ENCODE measurements at places on chromosomes 2 and 18.

GRCh38 chr2:54964271-54964670 is 86.0 kb downstream of the RTN4 start:
- no peak for DNase-seq

GRCh38 chr18:57275111-57275510 is 77.2 kb upstream of the ST8SIA3 start:
- DNase-seq = peak; percentile 68

DNA sequence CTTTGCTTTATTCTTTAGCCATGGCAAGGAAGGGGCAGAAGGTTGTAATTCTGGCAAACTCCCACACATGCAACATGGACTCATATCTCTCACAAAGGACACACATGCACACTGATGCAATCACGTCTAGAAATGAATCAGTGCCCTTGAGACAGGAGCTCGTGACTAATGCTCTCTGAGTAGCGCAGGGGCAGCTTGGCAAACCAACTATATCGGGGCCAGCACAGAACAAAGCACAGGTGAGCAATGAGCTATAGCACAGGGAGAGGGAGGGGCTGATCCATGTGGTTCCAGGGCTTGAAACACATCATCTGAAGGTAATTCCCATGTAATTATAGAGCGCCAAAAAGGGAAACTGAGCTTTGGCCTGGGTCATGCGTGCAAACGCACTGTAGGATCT is 165.2 kb upstream of the KLF7 start:
- DNase-seq = no peak

- no peak for DNase-seq
These were observed 149.7 kb downstream of the TFCP2L1 start for GRCh38 chr2:121135168-121135853.

GRCh38 chr2:68822207-68822872 is 48.9 kb downstream of the BMP10 start:
- DNase-seq = no peak

DNA sequence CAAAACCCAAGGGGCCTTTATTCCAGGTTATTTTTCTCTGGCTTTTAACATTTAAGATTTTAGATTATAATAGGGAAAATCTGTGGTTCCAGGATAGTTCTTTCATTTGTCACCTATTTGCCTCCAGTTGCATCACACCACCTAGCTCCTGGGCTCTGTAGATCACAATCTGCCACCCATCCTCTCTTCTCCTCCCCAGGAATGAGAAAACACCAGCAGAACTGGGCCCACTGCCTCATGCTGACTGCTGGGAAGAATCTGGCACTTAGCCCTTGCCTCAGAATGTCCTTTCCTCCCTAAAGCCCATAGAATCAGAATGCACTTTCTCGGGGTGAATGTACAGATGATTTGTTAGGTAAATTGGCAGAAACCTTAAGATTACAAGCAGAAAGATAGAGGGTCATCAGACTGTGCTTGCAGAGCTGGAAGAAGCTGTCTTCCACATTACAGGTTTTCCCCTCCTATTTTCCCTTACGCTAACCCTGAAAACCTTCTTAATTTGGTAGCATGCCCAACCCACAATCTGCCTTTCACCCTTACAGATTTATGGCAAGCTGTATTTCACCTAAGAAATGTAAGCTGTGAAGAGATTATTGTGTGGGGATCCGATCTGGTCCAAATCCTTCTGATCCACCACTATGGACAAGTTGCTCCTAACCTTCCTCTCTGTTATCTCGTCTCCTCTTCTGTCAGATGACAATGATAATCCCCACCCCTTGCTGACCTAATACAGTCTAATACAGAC is 72.6 kb downstream of the LRRC30 start:
- no peak for DNase-seq

DNA sequence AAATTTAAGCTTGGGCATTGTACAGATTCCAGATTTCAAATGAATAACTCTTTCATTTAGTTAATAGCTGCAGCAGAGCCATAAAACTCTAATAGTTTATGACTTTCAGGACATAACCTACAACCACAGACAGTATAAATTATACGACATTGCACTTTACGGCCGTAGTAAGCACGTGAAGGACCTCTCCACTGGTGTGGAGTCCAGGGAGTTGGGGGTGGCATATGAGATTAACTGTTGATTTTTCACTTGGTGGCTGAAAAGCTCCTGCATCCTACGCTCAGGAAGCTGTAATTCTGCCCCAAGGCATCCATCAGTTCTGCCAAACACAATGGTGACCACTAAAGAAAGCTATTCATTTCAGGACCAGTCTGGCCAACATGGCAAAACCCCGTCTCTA is 376.2 kb downstream of the SOX11 start:
- DNase-seq = peak; percentile 79

DNA sequence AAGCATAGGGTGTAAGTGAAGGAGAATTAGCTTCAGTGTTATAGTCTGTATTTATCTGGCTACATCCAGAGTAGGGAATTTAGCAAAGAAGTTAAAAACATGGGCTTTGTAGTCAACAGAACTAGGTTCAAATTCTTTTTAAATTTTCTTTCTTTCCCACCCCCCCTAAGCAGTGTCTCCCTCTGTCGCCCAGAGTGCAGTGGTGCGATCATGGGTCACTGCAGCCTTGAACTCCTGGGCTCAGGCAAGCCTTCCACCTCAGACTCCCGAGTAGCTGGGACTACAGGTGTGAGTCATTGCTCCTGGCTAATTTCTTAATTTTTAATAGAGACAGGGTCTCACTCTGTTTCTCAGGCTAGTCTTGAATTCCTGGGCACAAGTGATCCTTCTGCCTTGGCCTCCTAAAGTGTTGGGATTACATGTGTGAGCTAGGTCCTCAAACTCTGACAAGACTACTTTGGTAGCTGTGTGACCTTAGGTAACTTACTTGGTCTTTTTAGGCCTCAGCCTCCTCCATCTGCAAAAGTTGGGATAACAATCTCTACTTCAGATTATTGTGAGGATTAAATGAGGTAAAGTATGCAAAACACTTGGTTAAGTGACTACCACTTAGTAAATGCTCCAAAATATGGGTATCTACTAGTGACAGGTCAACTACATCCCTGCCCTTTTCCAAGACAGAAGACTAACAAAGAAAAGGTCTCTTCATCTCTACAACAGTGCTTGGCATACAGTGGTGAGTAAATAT is 17.8 kb downstream of the DOK1 start:
- DNase-seq = no peak

DNA sequence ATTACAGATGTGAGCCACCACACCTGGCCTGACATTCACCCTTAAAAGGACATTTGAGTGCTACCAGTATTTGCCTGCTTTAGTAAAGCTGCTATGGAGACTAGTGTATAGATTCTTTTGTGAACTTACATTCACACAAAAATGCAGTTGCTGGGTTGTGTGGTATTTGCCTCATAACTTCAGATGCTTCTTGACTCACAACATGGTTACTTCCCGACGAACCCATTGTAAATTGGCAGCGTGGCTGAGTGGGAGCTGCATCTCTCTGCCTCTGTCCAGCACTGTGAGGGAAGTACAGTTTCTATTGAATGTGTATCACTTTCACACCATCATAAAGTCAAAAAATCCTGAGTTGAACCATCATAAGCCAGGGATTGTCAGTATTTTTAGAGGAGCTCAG is 56.9 kb downstream of the RRM2 start:
- no peak for DNase-seq

GRCh38 chr18:58495207-58495606 is 133.7 kb downstream of the ALPK2 start:
- no peak for DNase-seq

DNA sequence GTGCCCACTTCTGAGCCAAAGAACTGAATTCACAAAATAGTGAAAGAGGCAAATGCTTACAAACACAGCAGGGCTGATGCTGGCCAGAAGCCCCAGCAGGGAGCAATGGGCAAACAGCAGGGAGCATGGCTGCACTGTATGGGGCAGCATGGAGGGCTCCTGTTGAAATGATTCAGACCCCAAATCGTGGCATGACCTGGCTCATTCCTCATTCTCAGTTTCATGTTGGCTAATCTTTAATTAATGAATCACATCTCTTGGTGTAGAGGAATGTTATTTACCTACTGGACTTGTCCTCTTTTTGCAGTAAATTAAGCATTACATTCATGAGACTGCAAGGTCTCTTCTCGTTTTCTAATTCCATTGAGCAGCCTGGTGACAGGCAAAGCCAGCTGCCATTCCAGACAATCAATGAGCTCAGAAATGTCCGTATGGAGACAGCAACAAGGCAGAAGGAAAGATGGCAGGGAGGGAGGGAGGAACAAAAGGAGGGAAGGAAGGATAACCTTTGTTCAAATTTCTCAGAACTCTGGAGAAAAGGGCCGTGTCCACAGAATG is 84.9 kb upstream of the ST8SIA3 start:
- no peak for DNase-seq

GRCh38 chr2:115904516-115904915 is 1462.1 kb downstream of the DPP10 start:
- no peak for DNase-seq

DNA sequence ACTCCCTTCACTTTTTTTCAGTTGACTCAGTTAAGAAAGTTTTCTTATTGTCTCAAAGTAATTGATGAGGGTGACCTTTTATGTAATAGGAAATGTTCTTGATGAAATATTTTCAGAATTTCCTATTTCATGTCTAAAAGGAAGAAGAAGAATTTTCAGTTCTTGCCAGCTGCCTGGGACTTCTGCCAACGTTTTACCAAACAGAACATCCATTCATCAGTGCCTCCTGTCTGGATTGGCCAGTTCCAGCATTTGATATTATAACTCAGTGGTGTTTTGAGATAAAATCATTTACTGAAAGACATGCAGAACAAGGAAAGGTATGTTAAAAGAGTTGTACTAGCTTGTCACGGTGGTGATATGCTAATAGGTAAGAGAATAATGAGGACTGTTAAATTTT is 104.7 kb upstream of the MYO3B start:
- no peak for DNase-seq

DNA sequence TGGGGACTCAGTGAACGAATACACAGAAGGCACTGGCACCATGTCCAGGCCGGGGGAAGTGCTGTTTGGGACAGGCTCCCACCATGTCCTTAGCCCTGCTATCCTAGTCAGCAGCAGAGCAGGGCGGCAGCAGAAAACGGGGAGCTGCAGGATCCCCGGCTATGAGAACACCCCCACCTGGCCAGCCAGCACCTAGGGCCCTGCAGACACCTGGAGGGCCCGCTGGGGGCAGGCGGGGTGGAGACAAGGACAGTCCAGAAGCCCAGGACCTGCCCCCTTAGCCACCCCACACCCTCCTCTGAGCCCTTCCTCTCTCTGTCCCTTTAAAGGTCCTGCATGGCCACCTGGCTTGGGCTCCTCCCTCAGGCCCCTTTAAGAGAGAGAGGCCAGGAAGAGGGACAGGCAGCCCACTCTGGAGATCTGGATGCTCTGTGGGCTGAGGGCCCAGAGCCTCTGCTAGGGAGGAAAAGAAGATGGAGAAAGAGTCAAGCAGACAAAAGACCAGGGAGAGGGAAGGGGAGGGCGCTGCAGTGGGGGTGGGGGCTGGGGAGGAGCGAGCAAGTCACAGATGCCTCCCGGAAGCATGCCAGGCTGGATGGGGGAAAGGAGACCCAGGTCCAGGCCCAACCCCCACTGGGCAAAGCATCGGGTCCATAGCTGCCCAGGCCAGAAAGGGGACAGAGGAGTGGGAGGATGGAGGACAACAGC is 48.6 kb downstream of the BIN1 start:
- no peak for DNase-seq

- no peak for DNase-seq
These were observed 30.6 kb upstream of the GPD2 start for GRCh38 chr2:156405586-156405985.

GRCh38 chr2:12050396-12050795 is 304.0 kb downstream of the LPIN1 start:
- no peak for DNase-seq

GRCh38 chr2:10760794-10761504 is 39.5 kb downstream of the ATP6V1C2 start:
- no peak for DNase-seq

DNA sequence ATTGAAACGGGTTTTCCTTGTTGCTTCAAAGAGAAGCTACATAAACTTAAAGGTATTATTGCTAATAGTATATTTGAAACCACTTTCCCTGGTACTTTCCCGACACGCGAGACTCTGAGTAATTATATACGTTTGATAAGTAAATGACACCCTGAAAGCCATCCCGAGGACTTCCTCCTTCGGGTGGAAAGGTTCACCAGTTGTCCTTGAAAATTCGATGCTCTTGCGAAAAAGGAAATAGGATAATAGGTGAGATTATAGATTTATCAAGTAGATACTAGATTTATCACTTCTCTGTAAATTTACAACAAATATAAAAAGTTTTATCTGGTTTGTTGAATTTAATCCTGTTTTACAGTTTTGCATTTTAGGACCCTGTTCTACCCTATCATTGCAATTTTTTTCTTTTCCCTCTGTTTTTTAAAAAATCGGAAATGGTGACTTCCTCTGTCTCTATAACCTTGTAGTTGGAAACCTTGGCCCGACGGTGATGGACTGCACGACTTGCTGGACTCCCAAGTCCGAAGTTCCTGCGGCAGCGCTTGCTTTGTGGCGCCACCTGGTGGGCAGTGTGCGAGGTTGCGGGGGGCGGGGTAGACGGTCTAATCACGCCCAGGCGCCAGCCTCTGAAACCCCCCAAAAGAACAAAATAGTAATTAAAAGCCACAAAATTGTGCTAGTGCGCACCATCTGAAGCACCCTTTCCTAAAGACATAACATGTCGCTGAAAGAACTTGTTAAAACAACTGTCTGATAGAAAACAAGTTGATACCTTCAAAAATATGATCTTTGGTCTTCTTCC is 972 bp upstream of the DLX2 start:
- DNase-seq = peak; percentile 52

GRCh38 chr2:239393941-239394340 is 6.9 kb downstream of the HDAC4 start:
- DNase-seq = no peak

DNA sequence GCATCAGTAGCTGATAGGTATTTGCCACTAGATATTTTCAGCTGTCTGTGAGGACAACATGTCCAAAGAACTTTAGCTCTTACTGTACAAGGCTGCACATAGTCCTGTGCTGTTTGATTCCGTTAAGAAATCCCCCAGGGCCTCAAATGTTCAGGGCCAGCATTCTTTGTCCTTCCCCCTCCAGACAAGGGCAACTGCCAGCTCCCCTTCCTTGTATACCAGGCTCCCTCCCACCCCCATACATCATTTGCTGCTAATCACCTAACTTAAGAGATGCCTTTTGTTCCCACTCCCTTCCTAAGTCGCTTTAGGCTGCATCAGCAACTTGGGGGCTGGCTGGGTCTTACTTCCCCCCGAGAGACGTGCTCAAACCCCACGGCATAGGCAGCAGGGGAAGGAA is 138.7 kb downstream of the CDH20 start:
- DNase-seq = no peak

- DNase-seq = no peak
These were observed 6.6 kb downstream of the RPS7 start for GRCh38 chr2:3581367-3582262.

- DNase-seq = no peak
These were observed 65.7 kb upstream of the SERPINE2 start for GRCh38 chr2:224104668-224105386.

- DNase-seq = no peak
These were observed 18.2 kb downstream of the MAPRE2 start for GRCh38 chr18:35059280-35059927.
